ENCODE measurements at places on chromosomes 7 and 10.

GRCh38 chr10:64785816-64786215 is 1264.6 kb downstream of the REEP3 start:
- no peak for DNase-seq

GRCh38 chr7:107125475-107125874 is 43.3 kb upstream of the HBP1 start:
- no peak for DNase-seq

- DNase-seq, result no peak
Measured at GRCh38 chr7:50212666-50213621, 91.6 kb upstream of the IKZF1 start.

- DNase-seq, result no peak
Measured at GRCh38 chr7:1463676-1464223, 4.5 kb upstream of the MICALL2 start.

DNA sequence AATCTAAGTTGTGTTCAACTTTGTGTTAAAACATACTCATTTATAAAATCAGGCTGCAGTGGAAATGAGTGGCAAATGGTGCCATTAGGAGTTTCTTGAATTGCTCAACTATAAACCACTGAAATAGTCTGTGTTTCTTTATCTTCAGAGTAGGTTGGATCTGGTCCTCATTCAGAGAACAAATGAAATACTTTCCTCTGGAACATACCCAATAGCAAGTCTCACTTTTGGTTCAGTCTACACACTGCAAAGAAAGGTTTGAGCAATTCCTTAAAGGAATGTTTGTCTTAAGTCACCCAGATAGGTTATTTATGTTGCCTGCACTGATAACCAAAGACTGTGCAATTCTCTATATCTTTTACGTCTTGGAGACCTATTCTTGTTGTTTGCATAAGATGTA is 62.5 kb downstream of the ABCB4 start:
- DNase-seq, result no peak

- no peak for DNase-seq
Measured at GRCh38 chr10:22491480-22491879, 146.2 kb downstream of the SPAG6 start.

DNA sequence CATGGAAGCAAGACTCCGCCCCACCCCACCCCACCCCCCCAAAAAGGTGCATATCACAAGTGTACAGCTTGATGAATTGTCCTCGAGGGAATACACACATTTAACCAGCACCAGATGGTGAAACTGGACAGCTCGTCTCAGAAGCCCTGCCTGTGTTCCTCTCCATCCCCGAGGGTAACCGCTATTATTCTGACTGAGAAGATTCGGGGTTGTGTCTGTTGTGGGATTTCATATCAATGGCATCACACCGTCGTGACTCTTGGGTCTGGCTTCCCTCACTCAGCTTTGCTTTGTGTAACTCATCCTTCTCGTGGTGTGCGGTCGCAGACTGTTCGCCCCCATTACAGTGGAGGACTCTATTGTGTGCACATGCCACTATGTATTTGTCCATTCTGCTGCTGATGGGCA is 18.9 kb downstream of the PODXL start:
- DNase-seq, result no peak

DNA sequence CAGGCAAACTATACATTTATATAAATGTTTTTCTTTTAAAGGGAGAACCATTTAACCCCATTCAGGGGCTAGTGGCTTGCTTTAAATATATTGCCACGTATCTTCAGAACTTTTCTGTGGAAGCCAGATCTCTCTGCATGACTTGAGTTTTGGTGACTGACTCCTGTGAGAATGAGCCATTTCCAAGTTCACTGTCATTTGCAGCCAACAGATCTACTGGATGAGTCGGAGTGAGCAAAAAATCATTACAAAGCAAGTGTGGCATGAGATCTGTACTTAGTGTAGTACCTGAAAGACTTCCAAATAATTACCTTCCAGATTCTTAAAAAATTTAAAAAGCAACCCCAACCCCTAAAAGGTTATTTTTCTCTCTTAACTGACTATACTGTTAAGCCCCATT is 45.6 kb downstream of the PDSS1 start:
- DNase-seq, result no peak

DNA sequence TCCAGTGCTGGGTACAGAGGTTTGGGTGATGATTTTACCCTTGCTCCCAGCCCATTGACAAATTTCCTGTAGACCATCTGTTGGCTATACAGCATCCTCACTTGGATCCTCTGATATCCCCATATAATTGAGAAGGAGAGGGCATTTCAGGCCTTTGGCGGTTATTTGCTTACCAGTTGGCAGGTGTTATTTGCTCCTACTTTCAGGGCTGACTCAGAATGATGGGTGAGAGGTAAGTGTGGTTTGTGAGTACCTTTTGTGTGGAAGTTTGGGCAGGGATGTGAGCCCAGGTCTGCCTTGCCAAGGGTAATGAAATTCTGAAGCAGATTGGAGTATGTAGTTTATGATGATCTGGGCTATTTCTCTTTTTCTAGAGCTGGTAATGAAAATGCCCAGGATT is 93.6 kb downstream of the LRMDA start:
- DNase-seq, result no peak

DNA sequence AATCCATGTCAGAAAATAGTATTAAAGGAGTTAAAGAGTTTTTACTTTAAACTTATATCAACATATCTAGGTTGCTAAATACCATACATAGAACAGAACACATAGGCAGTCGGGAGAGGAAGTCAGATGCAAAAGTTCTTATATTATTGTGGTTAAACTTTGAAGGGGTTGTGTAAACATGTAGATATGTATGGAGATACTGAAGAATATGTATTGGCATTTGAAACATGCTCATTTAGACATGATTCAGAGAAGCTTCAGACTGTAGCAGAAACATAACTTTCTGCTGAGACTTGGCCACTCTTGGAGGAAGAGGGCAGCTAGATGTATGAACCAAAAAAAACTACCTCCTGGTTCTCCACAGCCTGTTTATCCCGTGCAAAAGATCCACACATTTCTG is 103.5 kb upstream of the FERD3L start:
- no peak for DNase-seq

DNA sequence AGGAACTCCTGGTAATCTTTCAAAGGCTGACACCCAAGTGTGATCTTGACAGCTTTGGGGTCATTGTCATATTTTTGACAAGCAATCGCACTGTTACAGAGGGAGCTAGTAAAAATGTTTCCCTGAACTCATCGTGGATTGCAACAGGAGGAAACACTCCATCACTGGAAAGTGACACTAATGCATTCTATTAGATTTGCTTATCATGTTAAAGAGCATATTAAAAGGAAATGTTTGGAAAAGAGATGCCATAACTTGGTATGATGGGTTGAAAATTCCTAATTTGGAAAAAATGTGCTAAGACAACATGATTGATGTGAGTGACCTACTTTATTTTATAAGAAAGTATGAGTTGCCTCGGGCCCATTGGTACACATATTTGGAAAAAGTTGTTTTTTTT is 22.7 kb upstream of the EMX2 start:
- DNase-seq, result no peak

GRCh38 chr7:102811942-102812678 is 63.3 kb downstream of the FAM185A start:
- no peak for DNase-seq

DNA sequence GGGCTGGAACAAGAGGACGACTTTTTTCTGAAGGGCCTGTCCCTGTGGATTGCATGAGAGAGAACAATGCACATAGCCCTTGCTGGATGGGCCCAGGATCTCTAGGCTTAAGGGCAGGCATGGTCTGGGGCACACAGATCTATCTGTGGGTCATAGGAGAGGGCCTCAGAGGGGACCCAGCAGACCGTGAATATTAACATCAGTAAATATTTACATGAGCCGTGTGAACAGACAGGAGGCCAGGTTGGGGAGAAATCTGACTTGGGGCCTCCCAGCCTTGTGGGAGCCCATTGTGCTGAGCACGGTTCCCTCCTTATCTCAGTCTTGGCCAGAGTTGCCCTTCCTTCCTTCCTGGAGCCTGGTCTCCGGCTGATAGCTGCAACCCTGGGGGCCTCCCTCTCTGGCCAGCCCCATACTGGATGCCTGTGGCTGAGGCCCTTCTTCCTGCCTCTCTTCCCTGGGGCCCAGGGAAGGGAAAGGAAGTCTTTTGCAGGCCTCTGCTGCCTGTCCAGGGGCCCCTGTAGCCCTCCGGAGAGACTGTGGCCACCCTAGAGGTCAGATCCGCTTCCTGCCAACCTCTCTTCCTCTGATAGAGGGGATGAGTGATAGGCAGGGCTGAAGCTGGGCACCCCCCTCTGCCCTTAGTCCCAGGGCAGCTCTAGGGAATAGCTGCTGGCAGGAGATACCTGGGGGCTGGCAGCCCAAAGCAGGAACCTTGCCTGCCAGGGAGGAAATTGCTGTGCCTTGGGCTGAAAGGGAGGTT is 44.5 kb upstream of the TRIM8 start:
- no peak for DNase-seq

- no peak for DNase-seq
Measured at GRCh38 chr10:117694190-117694589, 151.6 kb downstream of the EMX2 start.

Measured in stimulated activated CD8-positive, alpha-beta memory T cell treated with anti-CD3 and anti-CD28 coated beads, Interleukin-7, amount 100 ng/mL, for 1 hour (primary cell).